Kidney (tissue), 22 donors: ENCODE measurements at places on chromosomes 13 and 19.
A peak's percentile ranks its signal among the peaks of the same experiment; 100 is the strongest.

- DNase-seq: no peak
Measured at GRCh38 chr19:18878858-18879578, 16.9 kb downstream of the CERS1 start.

GRCh38 chr19:11736696-11737095 lies 2.0 kb downstream of the ZNF823 start:
- peak; percentile 27 for DNase-seq

- no peak for DNase-seq
Measured at GRCh38 chr19:30353394-30353945, 18.7 kb upstream of the ZNF536 start.

- no peak for DNase-seq
Measured at GRCh38 chr19:50912727-50913716, 1.8 kb upstream of the KLK4 start.

GRCh38 chr19:51460164-51460992 lies 2.1 kb upstream of the SIGLEC8 start:
- peak; percentile 27 for DNase-seq

DNA sequence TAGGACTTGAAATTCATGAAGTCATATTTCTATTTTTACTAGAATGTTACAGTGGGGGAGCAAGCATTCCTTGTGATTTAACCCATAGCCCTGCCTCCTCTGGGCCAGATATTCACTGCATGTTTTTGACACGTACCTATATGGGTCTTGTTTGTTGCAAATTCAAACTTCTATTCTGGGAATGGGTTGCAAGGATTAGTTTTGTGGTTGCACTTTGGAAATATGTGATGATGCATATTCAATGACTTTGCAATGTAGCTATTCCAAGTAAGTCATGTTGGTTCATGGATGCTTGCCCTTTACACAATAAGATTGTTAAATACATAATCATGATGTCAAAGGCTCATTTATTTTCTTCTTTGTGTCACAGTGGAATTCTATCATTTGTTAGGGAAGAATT lies 440.8 kb downstream of the TDRD3 start:
- DNase-seq: no peak

DNA sequence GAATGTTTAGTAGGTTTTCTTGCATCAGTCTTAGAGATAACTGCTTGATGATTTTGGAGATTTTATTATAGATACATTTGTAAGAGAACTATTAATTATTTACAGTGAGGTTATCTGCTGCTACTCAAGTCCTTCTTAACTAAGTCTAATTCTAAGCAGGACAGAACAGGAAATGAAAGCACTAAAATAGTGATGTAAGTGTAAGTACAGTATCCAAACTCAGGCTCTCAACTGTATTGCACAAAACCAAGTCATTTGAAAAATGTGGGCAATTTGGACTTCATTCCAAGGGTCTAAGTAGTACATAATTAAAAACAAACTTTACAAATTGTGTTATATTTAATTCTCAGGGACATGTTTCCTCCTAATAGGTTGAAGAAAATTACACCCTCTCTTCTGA lies 417.1 kb downstream of the ITGBL1 start:
- DNase-seq: no peak

GRCh38 chr13:43411741-43412140 lies 375.0 kb downstream of the ENOX1 start:
- DNase-seq: no peak

DNA sequence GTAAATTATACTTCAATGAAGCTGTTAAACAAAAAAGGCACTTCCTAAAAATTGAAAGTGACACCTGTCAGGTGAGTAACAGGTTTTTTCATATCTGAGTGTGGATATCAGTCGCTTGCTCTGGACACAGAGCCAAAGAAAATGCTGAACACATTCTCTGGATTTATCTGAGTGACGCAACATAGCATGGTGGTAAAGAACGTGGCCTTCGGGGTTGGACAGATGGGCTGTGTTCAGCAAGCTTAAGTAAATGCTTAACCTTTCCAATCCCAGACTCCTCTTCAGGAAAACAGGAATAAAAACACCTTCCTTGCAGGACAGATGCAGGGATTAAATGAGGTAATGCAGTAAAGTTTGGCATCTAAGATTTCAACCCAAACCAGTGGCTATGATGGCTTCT lies 132.0 kb downstream of the FOXO1 start:
- DNase-seq: no peak

- no peak for DNase-seq
Measured at GRCh38 chr13:33545492-33545891, 259.9 kb upstream of the STARD13 start.

DNA sequence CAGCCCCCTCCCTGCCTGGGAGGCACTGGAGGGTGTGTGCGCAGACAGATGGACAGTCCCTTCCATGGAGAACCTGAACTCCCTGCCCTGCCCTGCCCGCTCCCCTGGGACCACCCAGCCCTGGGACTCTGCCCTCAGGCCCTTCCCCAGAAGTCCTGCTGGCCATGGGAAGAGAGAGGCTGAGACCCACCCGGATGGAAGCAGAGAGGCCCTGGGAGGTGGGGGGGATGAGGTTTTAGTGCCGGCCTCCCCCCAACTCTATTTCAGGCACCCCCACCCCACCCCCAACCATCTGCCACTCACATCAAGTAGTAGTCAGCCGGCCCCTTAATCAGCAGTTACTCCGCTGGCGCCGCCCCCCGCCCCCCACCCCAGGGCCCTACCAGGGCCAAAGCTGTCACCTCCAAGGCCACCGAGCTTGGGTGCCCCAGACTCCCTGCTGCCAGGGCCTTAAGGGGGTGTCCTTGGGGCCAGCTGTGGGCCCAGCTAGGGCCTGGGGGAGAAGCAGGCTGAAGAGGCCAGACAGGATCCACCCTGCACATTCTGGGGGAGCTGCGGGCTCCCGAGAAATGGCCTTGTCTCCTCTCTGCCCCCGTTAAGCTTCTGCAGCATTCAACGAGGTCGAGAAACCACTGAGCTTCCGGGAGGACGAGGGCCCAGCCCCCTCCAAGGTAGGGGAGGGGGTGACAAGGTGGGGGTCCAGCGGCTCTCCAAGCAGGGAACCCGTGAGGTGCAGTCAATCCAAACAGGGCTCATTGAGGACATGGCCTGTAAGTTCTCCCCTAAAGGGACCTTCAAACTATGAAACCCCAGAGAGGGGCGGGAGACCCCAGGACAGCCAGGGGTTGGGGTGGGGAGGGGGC lies 17.4 kb downstream of the NMRK2 start:
- DNase-seq: no peak

GRCh38 chr13:49464621-49465325 lies 20.7 kb downstream of the SETDB2 start:
- no peak for DNase-seq

DNA sequence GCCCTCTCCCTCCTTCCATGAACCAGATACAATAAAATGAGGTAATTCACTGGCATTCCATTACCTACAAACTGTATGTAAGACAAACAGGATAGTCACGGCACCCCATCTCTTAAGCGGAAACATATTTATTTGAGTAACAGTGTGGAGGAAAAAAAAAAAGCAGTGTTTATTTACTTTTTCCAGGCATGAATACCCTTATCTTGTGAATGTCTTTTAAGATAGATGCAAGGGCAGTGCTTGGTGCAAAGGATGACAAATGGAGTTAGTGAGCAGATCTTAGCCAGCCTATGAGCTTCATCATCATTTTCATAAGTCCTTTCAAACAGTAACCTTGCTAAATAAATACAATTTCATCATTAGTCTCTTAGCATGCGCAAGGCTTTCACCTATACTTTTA lies 1661.8 kb upstream of the SPRY2 start:
- DNase-seq: no peak

DNA sequence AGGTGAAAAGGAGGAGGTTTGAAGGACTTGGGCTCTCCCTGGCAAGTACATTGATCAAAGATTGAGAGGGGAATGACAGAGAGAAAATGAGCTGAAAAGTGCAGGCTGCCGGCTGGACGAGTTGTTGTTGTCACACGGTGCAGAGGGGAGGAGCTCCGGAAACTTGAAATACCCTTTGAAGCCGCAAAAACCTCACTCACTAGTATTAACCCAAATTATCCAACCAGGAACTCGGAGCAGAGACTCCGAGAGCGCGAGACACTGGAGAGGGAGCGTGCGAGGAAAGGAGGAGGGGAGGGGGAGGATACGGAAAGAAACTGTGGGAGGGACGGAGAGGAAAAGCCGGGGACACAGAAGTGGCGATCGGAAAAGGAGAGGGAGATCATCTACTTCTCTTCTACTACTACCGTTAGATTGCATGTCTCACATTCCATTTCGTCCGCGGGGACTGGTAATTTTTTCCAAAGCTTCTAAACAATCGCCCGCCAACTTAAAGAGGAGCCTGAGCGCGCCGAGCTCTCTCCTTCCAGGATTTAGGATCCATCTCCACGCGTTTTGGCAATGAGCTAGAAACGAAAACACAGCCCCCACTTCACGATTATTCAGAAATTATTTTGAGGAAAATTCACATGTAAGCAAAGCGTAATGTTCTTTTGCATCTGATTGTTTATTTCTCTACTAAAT lies at the start of gene DACH1:
Gene DACH1 (minus strand): TSS at position 74 of the 684 bp plus-strand sequence.
- peak; percentile 94 for DNase-seq

DNA sequence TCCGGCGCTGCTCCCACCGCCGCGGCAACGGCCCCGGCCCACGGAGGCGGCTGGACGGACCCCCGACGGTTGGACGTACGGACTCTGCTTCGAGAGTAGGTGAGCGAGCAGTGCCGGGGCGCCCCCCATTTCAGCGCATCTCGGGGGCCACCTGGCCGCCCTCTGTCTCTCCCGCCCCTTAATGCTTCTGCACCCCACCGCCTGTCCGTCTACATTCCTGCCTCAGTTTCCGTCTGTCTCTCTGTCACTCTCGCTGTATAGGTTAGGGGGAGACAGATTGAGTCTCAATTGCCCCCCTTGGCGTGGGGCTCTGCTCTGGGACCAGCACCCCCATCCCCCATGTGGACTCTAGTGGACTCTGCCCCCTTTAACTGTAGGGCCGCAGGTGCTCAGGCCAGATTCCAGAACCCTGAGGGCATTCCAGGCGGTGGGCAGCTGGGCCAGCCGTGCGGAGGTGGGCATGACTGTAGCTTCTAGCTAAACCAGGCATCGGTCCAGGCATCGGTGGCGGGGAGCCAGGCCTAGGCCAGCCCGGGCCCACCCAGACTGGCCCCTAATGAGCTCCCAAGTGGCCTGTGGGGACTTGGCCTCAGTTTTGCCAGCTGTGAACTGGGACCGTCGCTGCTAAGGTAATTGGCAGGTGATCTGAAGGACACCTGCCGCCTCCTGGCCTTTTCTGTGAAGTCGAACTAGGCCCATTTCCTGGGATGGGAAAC lies 373 bp downstream of the TNFAIP8L1 start:
- DNase-seq: peak; percentile 82

- no peak for DNase-seq
Measured at GRCh38 chr19:2274185-2274711, 7.7 kb downstream of the PEAK3 start.

DNA sequence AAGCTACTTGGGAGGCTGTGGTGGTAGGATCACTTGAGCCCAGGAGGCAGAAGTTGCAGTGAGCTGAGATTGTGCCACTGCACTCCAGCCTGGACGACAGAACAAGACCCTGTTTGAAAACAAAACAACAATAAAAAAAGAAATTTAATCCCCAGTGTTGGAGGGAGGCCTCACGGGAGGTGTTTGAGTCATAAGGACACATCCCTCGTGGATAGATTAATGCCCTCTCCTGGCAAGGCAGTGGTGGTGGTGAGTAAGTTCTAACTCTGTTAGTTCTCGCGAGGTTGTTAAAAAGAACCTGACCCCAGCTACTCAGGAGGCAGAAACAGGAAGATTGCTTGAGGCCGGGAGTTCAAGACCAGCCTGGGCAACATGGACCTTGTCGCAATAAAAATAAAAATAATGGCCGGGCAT lies 27.6 kb upstream of the SIN3B start:
- DNase-seq: no peak

DNA sequence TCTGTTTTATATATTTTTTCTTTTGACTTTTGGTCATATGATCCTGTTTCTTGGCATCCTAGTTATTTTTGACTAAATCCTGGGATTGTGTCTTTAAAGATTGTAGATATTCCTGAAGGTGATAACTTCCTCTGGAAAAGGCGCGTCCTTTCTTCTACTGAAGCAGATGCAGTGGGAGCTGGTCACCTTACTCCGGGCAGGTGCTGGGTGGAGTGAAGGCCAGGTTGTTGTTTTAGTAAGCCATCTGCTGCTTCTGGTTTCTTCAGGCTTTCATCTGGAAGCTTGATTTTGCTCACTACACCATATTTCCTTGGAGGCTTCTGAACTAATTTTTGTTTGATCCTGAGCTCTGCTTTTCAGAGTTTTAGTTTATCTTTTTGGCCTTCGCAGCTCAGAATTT lies 21.5 kb downstream of the URI1 start:
- no peak for DNase-seq

DNA sequence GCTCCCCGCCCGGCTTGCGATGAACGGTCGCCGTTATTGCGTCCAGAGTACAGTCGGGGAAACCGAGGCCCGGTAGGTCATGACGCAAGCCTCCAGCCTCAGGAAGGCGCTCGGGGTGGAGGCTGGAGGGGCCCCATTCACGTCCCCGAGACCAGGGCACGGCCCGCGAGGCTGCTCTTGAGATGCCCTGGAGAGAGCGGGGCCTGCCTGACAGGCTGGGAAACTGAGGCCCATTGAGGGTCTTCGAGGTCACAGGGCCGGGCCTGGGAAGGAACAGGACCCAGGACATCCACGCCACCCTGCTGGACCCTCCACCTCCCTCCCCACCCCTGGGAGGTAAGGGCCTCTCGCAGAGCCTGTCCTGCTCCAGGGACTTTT lies 367 bp downstream of the NDUFS7 start:
- no peak for DNase-seq

- no peak for DNase-seq
Measured at GRCh38 chr19:4971424-4971793, 2.5 kb downstream of the KDM4B start.

DNA sequence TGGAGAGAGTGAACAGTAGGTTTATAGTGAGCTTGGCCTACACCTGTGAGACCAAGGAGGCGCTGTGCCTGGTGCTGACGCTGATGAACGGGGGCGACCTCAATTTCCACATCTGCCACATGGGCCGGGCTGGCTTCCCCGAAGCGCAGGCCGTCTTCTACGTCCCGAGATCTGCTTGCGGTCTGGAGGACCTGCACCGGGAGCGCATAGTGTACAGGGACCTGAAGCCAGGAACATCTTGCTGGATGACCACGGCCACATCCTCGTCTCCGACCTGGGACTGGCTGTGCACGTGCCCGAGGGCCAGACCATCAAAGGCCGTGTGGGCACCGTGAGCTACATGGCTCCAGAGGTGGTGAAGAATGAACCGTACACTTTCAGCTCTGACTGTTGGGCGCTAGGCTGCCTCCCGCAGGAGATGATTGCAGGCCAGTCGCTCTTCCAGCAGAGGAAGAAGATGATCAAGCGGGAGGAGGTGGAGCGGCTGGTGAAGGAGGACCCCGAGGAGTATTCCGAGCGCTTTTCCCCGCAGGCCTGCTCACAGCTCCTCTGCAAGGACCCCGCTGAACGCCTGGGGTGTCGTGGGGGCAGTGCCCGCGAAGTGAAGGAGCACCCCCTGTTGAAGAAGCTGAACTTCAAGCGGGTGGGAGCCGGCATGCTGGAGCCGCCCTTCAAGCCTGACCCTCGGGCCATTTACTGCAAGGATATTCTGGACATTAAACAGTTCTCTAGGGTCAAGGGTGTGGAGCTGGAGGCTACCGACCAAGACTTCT lies 139.0 kb downstream of the ZDHHC20 start:
- no peak for DNase-seq

GRCh38 chr19:38033658-38034491 lies 126.9 kb downstream of the SIPA1L3 start:
- DNase-seq: peak; percentile 71

GRCh38 chr19:31118287-31118955 lies 230.8 kb downstream of the TSHZ3 start:
- no peak for DNase-seq
